GM23248 (cell line): ENCODE measurements at places on chromosomes 12 and 14. TPM values are rescaled to one million over a fixed set of nuclear protein-coding genes. Genes with fewer than 3 reads are reported as not detected.

The AQP5 gene
- not detected in 2 replicates for polyA plus RNA-seq

The FGD6 gene
- 3.0 and 3.2 TPM in 2 replicates for polyA plus RNA-seq

The ZNF891 gene
- polyA plus RNA-seq, result 0.25 and 0.29 TPM in 2 replicates

The LTA4H gene
- polyA plus RNA-seq, result 45.2 and 46.2 TPM in 2 replicates

The FAM186B gene
- 0.14 and 0.38 TPM in 2 replicates for polyA plus RNA-seq

The POLE2 gene
- polyA plus RNA-seq, result 5.2 TPM in 2 replicates

The LPAR5 gene
- not detected in 2 replicates for polyA plus RNA-seq

The EMP1 gene
- 496 and 518 TPM in 2 replicates for polyA plus RNA-seq

The CPNE6 gene
- polyA plus RNA-seq, result not detected in 2 replicates

The SALL2 gene
- 0.69 and 1.3 TPM in 2 replicates for polyA plus RNA-seq

The ADAM21 gene
- polyA plus RNA-seq, result 0.13 and 0.20 TPM in 2 replicates
